ENCODE measurements at places on chromosomes 3 and 15.
A peak's percentile ranks its signal among the peaks of the same experiment; 100 is the strongest.

- no peak for DNase-seq
Measured at GRCh38 chr3:71779674-71780377, 5.1 kb downstream of the PROK2 start.

DNA sequence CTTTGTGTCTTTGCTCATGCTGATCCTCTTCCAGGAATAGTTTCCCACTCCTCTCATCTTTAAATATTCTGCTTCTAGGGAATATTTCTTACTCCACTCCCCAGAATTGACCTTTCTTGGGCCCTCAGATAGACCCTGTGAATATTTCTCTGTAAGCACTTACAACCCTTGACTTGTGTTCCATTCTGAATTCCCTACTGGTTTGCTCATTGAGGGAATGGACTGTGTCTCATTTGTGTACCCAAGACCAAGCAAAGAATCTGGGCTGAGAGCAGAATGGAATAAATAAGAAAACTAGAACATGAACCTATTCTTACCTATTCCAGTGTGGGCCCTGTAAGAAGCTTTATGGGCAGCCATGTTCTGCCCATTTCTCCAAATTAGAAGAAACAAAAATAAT lies 72.7 kb upstream of the TSPAN3 start:
- DNase-seq: no peak

GRCh38 chr3:166714206-166714605 lies 665.9 kb downstream of the ZBBX start:
- DNase-seq: no peak

DNA sequence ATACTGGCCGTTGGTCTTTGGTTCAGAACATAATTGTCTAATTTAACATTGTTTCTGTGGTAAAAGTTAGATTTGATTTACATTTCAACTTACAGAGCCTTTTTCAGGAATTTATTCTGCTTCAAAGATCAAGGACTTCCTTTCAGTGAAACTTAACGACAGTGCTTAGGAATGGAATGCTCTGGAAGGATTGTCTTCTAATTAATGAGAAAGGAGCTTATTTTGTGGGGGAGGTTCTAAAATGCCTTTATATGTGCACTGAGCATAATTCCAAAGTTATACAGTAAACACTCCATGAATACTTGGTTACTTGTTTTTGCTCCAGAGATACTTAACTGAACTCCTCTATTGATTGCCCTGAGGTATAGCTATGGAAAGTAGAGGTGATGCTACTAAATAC lies 75.7 kb downstream of the CACNA1D start:
- DNase-seq: no peak

DNA sequence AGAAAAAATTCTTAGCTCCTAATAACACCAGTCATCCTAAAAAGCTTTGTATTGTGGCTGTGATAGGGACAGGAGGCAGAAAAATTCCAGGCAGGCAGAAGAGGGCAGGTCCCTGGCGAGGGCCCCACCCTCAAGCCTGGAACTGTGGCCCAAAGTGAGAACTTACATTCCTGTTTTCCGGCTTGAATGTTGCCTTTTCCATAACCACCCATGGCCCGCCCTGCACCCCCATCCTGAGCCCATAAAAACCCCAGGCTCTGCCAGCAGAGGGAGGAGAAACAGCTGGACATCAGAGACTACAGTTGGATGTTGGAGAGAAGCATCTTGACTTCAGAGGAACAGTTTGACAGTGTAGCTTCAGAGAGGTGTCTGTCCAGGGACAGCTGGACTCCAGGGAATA lies 37.3 kb downstream of the SLCO2A1 start:
- no peak for DNase-seq

- no peak for DNase-seq
Measured at GRCh38 chr15:94924971-94925598, 693.7 kb downstream of the MCTP2 start.

DNA sequence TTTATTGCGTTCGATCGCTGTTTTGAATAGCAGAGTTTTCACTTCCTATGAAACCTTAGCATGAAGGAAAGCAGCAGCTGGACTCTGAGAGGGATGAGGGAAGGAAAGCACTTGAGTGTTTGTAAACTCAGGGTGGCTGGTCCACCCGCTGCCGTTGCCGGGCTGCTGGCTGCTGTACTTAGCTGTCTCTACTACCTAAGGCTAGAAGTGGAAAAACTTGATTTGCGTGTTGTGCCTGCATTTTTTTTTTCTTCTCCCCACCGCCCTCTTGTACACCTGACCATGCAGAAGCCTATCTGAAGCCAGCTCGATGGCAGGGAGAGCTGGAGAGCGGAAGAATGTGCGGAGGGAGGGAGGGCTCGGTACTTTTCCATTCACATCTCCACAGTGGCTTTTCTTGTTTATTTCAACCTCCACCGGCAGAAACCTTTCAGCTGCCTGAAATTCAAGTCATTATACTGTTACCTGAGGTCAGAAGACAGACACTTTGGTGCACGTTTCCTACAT lies 4.8 kb upstream of the BCL6 start:
- no peak for DNase-seq

GRCh38 chr3:40192628-40193027 lies 116.9 kb upstream of the EIF1B start:
- DNase-seq: no peak

DNA sequence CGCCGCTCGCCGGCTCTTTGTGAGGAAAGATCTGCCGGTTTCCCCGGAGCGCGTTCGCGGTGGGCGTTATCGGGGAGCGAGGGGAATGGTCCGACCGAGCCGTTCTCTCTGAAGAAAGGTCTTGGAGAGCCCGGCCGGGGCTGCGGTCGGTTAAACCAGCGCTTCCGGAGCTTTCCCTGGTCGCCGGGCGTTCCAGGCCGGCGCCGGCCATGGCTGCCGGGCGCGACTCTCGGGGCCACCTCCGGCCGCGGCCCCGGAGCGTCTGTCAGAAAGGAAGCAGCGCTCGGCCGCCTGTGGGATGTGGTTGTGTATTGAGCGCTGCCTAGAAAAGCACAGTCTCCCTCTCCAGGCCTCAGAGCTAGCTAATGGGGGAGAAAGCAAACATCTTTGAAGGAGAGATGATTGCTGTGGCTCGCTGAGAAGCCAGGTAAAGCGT lies 731 bp downstream of the FYTTD1 start:
- peak; percentile 33 for DNase-seq

GRCh38 chr15:96150254-96150653 lies 180.2 kb upstream of the NR2F2 start:
- DNase-seq: no peak

DNA sequence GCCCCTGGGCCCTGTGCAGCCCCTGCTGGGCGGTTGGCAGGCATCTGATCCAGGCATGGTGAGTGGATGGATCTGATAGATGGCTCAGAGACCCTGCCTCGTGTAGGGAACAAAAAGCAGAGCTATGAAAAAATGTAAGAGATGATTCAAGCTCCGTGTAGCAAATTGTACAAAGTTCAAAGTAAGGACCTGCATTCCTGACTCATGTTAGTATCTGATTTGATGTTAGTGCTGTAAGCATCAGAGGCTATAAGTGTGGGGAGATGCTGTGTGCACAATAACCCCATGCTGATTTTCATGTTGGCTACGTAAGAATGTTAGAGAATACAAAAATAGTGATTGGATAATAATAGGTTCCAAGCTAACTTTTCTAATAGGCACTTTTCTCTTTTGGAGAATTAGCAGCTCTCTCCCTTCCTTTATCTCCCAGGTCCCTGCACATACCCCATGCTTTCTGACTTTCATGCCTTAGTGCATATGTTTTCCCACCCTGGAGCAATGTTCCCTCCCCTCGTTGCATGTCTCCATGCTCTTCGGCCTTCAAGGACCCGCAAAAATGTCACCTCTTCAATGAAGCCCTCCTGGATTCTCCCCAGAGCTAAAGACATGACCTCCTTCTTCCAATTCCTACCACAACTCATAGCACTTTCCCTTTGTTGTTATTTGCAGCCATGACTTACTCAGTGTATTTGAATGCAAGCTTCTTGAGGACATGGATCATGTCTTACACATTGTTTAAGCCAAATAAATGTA lies 1.6 kb downstream of the CCR9 start:
- no peak for DNase-seq

DNA sequence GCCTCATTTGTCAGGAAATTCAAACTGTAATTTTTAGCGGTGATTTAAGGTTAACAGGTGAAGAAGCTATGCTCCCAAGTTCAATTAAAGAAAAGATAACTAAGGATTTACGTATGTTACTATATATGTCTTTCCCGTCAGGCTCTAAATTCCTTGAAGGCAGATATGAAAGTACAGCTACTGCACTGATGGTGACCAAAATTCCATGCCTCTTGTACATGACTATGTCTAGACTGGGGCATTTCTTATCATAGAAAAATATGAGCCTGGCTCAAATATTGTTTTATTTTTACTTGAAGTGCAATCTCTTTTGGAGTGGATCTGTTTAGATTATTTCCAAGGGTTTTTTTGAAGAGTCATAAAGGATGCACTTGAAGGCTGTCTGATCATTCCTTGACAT lies 647.1 kb upstream of the KCNMB2 start:
- no peak for DNase-seq

DNA sequence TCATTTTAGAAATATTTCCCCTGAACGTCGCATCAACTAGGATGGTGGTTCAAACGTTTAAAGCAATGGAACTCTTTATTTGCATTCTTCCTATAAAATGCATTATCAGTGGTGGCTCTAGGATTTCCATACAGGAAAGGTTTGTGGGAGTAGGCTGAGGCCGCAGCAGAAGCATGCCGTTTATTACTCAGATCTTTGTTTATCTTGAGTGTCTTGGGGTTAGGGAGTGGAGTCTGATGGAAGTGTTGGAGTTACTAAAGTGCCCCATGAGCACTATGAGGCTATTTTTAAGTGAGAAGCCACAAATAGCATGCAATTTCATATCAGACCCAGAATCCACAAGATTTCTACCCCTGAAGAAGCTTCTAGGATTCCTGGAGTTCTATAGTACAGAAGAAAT lies 26.2 kb downstream of the ATOSA start:
- no peak for DNase-seq

DNA sequence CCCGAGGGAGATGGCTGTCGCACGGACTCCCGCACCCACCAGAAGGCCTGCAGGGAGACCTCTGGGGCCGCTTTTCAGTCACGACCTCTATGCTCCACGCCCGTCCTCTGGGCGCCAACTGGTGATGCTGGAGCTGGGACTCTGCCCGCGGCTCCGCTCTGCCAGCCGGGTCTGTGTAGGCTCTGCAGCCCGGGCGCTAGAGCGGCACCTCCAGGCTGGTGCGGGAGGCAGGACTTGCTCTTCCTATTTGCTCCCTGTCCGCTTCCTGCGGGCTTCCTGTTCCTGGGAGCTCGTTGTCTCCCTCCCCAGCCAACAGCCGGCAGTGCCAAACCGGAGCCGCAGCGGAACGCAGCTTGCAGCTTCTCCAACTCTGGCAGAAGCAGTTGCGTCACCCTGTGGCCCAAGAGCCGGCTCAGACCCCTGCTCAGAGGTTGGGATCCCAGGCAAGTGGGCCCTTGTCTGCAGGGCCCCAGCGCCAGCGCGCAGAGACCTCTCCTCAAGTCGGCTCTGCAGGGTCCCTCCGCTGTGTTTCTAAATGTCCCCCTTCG lies 285.9 kb downstream of the XXYLT1 start:
- DNase-seq: no peak

GRCh38 chr3:56633181-56633580 lies 49.9 kb downstream of the TASOR start:
- no peak for DNase-seq

GRCh38 chr3:158470944-158471638 lies 99.9 kb upstream of the MLF1 start:
- no peak for DNase-seq

- no peak for DNase-seq
Measured at GRCh38 chr15:94665676-94666441, 434.5 kb downstream of the MCTP2 start.

GRCh38 chr3:64238971-64239667 lies 13.9 kb upstream of the PRICKLE2 start:
- DNase-seq: no peak

GRCh38 chr15:41106947-41107346 lies 9.1 kb downstream of the INO80 start:
- no peak for DNase-seq

DNA sequence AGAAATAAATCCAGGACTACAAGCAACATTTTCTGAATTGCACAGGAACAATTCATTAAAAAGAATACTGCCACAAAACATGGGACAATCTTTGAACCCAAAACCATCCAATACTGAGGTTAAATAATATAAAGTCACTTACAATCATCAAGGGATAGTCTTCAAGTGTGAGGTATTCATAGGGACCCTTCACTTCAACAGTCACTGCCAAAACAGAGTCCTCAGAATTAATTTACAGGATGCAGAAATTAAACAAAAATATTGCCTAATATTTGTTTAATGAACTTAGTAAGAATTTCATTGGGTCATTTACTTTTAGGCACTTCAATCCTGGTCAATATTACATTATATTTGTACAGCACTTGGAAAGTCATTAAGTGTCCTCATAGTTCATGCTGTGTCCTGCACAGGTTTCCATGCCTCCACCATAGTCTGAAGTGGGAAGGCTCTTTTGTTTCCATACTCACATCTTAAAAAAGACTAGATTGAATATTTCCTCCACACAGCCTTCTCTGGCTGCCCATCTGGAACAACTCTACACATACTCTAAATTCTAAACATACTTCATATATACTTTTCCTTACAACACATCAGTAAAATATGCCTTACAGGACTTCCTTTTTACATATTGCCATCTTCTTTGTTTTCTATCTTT lies 31.6 kb upstream of the VPS39 start:
- DNase-seq: no peak

DNA sequence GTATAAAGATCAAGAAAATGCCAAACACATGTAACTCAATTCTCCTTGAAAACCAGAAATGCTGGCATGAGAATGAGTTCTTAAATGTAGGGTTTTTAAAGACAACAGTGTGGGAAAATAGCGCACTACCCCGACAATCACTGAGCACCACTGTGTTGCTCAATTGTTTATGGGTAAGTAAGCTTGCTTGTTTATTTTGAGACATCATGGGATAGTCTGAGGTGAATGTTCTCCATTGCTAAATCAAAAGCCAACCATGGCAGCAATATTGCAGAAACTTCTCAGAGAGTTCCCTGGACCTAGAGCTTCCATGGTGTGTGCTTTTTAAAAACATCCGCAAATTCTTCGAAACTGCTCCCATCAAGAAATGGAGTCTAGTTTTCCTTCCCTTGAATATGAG lies 62.7 kb downstream of the CERS3 start:
- no peak for DNase-seq

- DNase-seq: no peak
Measured at GRCh38 chr3:42846685-42847522, 28.8 kb downstream of the CYP8B1 start.

DNA sequence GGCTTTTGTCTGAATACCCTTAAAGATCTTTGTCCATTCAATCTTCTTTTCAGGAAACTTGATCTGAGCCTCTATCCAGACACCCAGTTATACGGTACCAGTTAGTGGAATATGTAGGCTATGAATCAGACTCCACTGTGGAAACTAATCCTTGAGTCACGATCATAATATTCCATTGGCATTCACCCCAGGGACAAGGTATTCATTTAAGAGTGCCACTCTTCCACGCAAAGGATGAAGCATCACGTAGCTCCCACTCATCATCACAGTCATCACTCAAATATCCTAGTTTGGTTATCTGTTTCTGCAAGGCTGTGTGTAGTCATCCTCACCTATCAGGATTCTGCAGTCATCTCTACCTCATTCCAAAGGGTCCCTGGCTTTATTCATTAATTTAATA lies 85.6 kb downstream of the NEDD4 start:
- no peak for DNase-seq
